NCI-H510A (cell line): ENCODE measurements at places on chromosomes 1 and 21.
A peak's percentile ranks its signal among the peaks of the same experiment; 100 is the strongest.

GRCh38 chr1:70220015-70220414 lies 1.2 kb upstream of the SRSF11 start:
- no peak for DNase-seq

- no peak for DNase-seq
These were observed 74.5 kb downstream of the MRPS6 start for GRCh38 chr21:34147792-34148418.

DNA sequence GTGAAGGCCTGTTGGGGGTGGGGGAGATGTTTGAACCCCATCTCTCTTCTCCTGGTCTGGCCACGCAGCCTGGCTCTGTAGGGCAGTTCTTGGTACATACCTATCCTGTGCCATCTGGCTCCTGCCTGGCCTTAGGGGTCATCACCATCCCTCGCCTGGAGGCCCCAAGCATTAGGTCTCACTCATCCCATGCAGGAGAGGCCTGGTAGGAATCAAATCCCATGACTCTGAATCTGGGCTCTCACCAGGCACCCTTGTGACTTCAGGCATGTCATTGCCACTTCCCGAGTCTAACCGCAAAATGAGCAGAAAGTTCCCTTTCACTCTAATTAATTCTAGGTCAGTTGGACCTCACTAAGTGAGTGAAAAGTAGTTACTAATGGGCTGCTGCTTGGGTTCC lies 37.2 kb downstream of the ETNK2 start:
- no peak for DNase-seq

GRCh38 chr1:203549309-203549708 lies 55.4 kb downstream of the OPTC start:
- DNase-seq, result peak; percentile 68

GRCh38 chr21:32181457-32181856 lies 97.4 kb downstream of the MIS18A start:
- no peak for DNase-seq

DNA sequence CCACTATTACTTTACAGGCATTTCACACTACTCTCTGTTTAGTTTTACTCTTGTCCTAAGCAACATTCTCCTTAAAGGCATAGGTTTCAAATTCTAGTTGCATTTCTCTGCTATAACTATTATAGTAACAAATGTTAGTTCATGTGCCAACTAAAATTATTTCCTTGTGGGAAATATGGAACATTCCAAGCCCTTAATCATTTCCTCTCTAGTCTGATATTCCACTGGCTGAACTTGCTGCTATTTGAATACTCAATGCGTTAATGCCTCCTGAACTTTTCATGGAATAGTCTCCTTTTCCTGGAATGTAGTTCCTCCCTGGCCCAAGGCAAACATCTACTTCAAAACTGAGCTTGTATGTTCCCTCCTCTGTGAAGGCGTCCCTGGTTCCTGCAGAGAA lies 19.3 kb upstream of the TBX19 start:
- DNase-seq, result no peak

DNA sequence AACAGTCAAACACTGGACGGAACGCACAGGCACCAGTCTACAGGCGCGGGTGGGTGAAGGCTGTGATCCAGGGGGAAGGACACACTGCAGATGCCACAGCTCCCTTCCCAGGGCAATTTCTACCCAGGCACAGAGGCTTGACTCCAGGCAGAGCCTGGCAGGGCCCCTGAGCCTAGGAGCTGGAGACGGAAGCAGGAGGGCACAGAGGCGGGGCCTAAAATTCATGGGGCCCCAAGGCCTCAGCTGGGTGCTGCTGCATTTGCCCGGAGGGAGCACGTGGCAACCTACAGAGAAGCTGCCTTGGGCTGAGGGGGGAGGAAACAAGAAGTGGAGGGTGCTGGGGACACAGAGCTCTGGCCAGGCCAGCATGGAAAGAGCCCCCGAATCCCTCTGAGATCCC lies 41.2 kb downstream of the UBE2G2 start:
- DNase-seq, result no peak

DNA sequence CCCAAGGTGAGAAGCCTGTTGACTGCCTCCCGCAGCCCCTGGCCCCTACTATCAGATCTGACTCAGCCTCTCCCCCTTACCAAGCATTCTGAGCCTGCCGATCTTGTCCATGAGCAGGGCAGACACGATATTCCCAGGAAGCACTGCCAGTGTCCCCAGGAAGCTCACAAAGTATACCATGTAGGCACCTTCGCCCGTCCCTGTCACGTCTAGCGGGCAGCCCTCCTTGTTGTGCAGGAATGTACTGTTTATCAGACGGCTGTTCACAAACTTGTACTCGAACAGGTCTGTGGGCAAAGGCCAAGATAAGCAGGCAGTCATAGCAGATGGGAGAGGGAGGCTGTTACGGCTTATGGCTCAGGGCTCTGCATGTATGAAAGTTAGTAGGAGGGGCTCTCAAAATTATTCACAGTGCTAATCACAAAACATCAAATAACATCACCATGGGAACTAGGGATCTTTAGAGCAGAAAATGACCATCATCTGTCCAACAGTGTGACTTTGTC lies 7.3 kb downstream of the BOLA1 start:
- no peak for DNase-seq

DNA sequence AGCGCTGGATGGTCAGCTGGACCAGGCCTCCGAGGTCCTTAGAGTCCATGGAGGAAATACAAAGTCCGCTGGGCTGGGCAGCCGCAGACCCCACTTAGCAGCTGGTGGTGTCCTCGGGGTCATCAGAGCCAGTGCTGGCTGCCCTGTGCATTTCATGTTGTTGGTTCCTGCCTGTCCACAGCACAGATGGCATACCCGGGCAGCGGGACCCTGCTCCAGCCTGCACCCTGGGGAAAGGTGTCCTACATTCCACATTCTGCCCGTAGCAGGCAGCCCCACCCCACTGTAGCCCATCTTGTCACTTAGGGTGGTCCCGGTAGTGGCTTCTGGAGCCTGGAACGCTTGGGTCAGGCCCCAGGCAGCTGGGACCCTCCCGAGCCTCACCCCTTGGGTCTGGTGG lies 19.8 kb downstream of the PRKCZ start:
- no peak for DNase-seq

DNA sequence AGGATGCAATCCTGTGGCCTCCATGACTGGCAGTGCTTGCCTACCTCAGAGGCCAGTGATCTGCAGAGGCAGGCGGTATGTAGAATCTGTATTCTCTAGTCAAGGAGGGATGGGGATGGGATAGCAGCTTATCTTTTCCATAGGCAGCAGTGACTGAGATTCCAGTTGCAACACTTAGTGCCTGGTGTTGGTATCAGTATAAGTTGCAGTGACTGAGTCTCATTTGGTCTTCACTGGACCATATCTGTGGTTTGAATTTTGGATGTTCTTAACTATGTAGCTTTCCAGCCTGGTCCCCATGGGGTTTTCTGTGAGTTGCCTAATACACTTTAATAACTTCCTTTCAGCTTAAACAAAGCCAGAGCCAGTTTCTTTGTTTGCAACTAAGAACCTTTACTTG lies 16.5 kb downstream of the DYRK1A start:
- no peak for DNase-seq

DNA sequence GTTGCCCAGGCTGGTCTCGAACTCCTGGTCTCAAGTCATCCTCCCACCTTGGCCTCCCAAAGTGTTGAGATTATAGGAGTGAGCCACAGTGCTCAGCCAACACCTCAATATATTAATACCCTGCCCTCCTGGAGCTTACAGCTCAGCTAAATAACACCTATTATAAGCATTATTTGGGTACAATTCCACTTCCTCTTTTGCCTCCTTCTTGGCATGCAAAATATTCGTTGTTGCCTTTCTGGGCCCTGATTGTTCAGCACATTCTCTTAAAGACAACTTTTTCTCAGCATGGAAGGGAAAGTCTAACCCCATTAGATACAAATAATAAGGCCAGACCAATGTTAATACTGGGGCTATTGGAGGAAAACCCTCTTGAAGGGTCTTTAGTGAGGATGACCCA lies 2.8 kb downstream of the PAQR7 start:
- DNase-seq, result no peak

GRCh38 chr1:15095496-15095875 lies 58.1 kb upstream of the TMEM51 start:
- no peak for DNase-seq

DNA sequence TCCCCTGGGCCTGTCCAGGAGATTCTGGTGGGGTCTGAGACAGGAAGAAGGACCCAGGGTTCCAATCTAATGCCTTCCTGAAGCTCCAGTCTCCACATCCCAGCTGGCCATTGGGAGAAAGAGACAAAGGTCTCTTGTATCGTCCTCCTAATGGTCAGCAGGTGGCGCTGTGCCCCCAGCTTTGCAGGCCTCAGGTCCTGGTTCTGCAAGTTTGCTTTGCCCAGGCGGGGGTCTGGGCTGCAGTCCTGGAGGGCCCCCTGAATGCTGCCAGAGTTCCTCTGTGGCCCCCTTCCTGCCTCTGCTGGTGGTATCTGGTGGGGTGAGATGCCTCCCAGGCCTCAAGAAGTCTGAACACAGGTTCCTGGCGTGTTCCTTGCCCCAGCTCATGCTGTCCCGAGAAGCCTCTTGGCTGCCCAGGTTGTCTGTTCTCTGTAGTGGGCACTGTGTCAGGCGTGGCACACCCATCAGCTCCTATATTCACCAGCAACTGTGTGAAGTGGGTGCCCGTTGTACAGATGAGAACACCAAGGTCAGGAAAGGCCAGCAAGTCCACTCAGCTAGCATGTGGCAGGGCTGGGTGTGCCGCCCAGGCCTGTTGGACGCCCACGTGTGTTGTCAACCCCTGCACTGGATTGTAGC lies 33.8 kb upstream of the CSF3R start:
- peak; percentile 44 for DNase-seq

DNA sequence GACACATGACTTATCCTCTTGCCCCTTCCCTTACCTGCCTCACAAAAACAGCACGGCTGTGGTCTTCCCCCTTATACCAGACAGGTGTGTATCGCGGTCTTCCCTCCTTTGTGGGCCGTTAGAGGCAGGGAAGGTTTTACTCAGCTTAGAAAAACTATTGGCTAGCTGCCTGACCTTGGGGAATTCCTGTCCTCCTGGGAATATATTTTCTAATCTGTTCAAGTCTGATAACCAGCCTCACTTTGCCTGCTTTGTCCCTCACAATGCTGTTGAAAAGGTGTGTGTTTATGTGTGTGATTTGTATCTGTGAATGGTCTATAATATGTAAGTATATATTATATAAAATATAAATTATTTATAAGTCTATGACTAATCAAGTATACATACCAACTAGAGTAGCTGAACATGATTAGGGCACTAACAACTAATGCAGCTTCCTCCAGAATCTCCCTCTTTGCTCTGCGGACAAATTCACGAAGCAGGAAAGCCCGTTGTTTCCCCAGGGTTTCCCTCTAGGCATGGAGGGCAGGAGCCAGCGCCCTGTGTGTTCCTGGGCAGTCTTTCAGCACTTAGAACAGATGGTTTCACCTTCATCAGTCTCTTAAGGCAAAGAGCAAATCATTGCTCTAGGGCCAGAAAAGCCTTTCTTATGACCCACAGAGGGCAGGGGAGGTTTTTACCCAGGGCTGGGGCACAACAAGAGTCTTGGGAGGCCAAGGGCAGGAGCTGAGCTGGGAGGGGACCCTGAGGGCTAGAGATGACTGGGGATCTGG lies 25.6 kb downstream of the SLC26A9 start:
- no peak for DNase-seq
